Glutamatergic neuron (in vitro differentiated cells): ENCODE measurements at places on chromosomes 2 and 18.

GRCh38 chr18:22981274-22982133, 48.4 kb downstream of the RBBP8 start:
- DNase-seq = no peak

- DNase-seq = no peak
These were observed 40.6 kb downstream of the GPD2 start for GRCh38 chr2:156476850-156477206.

DNA sequence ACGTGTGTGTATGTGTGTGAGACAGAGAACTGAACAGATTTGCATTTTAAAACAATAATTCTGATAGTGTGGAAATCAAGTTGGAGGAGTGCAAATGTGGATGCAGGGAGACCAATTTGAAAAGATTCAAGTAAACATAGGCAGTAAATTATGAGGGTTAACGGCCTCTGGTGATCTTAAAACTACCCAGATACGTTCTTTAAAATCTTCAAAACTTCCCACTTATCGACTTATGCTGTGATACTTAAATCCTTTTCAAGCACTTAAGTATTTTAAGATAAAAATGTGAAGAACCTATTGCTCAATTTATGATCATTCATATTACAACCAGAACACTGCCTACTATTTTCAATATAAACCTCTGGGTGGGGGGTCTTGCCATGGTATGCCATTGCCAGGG, 37.7 kb upstream of the CDC42EP3 start:
- DNase-seq = no peak

DNA sequence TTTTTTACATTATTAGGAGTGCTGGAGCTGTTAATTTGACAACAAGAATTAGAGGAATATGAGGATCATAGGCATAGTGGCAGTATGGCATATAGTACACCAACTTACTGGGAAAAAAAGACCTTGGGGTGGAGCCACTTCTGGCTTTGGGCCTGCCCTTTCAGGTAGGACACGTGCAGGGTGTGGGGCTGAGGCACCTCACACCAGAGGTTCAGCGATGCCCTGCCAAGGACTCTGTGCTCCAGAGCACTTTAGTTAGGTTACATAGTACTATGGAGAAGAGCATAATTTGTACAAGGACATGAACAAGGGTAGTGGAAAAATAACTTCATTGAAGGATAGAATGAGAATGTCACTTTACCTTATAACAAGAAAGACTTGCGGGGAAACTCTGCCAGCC, 77.1 kb upstream of the CD302 start:
- no peak for DNase-seq
